Activated CD4-positive, alpha-beta T cell treated with anti-CD3 and anti-CD28 coated beads, Interleukin-2, amount 10 ng/mL, durations not matched to agents 24 days and 14 days (primary cell): ENCODE measurements at places on chromosomes 5 and 9. TPM values are rescaled to one million over a fixed set of nuclear protein-coding genes. Genes with fewer than 3 reads are reported as not detected.

GRCh38 chr5:139474890-139475791 lies 4.3 kb downstream of the SMIM33 start:
- peaks cover 47% of the 10 kb centered on the region for H3K36me3 ChIP-seq
- H3K4me3 ChIP-seq = peak overlapping the region; percentile 78
- H3K27me3 ChIP-seq = no peaks in the 10 kb centered on the region
- H3K4me1 ChIP-seq = peaks cover 75% of the 10 kb centered on the region
- DNase-seq = peak; percentile 60

GRCh38 chr9:127789179-127789578 lies 3.3 kb downstream of the CDK9 start:
- no peak for DNase-seq
- H3K27me3 ChIP-seq = no peaks in the 10 kb centered on the region

- peaks cover 1% of the 10 kb centered on the region for H3K36me3 ChIP-seq
- DNase-seq = no peak
- peaks cover 38% of the 10 kb centered on the region for H3K27me3 ChIP-seq
- no peak overlapping the region for H3K4me3 ChIP-seq
- peaks cover 6% of the 10 kb centered on the region for H3K4me1 ChIP-seq
- H3K27ac ChIP-seq = no peak overlapping the region
Measured at GRCh38 chr9:127319366-127320114, 55.0 kb downstream of the GARNL3 start.

- H3K27ac ChIP-seq = no peak overlapping the region
- peaks cover 1% of the 10 kb centered on the region for H3K4me1 ChIP-seq
- peaks cover 4% of the 10 kb centered on the region for H3K27me3 ChIP-seq
- no peak for DNase-seq
- H3K4me3 ChIP-seq = no peak overlapping the region
- H3K36me3 ChIP-seq = no peaks in the 10 kb centered on the region
Measured at GRCh38 chr9:34158362-34158869, 20.4 kb upstream of the UBAP1 start.

GRCh38 chr5:174175716-174176268 lies 130.3 kb downstream of the NSG2 start:
- no peaks in the 10 kb centered on the region for H3K36me3 ChIP-seq
- no peaks in the 10 kb centered on the region for H3K4me1 ChIP-seq
- no peaks in the 10 kb centered on the region for H3K27me3 ChIP-seq
- no peak overlapping the region for H3K27ac ChIP-seq

The TRIM14 gene
- total RNA-seq = 47.3 and 47.8 TPM in 2 replicates

The SPATA31C1 gene
- total RNA-seq = not detected in 2 replicates

DNA sequence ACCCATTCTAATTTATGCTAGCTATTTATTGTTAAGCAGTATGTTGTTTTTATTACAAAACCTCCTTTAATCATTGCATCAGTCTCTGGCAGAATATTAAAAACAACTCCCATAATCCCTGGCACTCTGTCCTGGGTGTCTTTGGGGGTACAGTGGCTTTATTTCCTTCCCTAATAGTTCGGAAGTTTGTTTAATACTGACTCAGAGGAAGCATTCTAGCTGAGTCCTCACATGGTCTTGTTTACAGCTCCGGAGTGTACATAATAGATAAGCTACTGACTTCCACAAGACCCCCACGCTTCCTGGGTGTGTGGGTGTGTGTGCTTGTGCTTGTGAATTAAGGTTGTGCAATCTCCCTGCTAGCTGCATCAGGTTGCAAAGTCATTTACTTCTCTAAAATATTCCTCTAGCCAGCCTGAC lies 149.8 kb upstream of the CDKN2B start:
- H3K4me3 ChIP-seq = no peak overlapping the region
- H3K4me1 ChIP-seq = peaks cover 5% of the 10 kb centered on the region
- H3K36me3 ChIP-seq = no peaks in the 10 kb centered on the region
- H3K27me3 ChIP-seq = peaks cover 34% of the 10 kb centered on the region

- peaks cover 35% of the 10 kb centered on the region for H3K36me3 ChIP-seq
- H3K27me3 ChIP-seq = no peaks in the 10 kb centered on the region
- peak; percentile 96 for DNase-seq
- peak overlapping the region; percentile 100 for H3K27ac ChIP-seq
Measured at GRCh38 chr5:160467555-160468362, 46.1 kb downstream of the PTTG1 start.

- DNase-seq = peak; percentile 87
- no peaks in the 10 kb centered on the region for H3K27me3 ChIP-seq
- peaks cover 47% of the 10 kb centered on the region for H3K4me1 ChIP-seq
- H3K4me3 ChIP-seq = peak overlapping the region; percentile 56
- H3K27ac ChIP-seq = peak overlapping the region; percentile 76
Measured at GRCh38 chr9:92097997-92098482, 17.2 kb downstream of the SPTLC1 start.

The GPX8 gene
- total RNA-seq = not detected in 2 replicates

DNA sequence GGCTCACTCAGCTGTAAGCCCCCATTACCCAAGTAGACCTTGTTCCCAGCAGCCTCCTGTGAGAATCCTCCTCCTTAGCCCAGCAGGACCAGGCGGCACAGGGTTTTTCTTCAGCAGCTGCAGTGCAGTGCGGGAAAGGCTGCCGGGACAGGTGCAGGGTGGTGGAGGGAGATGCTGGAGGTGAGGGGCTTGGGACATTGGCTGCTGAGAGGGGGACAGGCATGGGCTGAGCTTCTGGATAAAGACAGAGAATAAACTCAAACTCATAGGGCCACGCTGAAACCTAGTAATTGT lies 174.7 kb downstream of the CACNA1B start:
- H3K27ac ChIP-seq = no peak overlapping the region
- no peak overlapping the region for H3K4me3 ChIP-seq
- no peaks in the 10 kb centered on the region for H3K36me3 ChIP-seq
- DNase-seq = no peak

The CEP120 gene
- total RNA-seq = 28.6 and 31.6 TPM in 2 replicates

The FOXD4L6 gene
- total RNA-seq = not detected in 2 replicates

- H3K4me3 ChIP-seq = no peak overlapping the region
- no peaks in the 10 kb centered on the region for H3K4me1 ChIP-seq
- H3K27me3 ChIP-seq = no peaks in the 10 kb centered on the region
- no peaks in the 10 kb centered on the region for H3K36me3 ChIP-seq
- DNase-seq = no peak
- no peak overlapping the region for H3K27ac ChIP-seq
Measured at GRCh38 chr9:121823451-121824169, 172.2 kb downstream of the DAB2IP start.

DNA sequence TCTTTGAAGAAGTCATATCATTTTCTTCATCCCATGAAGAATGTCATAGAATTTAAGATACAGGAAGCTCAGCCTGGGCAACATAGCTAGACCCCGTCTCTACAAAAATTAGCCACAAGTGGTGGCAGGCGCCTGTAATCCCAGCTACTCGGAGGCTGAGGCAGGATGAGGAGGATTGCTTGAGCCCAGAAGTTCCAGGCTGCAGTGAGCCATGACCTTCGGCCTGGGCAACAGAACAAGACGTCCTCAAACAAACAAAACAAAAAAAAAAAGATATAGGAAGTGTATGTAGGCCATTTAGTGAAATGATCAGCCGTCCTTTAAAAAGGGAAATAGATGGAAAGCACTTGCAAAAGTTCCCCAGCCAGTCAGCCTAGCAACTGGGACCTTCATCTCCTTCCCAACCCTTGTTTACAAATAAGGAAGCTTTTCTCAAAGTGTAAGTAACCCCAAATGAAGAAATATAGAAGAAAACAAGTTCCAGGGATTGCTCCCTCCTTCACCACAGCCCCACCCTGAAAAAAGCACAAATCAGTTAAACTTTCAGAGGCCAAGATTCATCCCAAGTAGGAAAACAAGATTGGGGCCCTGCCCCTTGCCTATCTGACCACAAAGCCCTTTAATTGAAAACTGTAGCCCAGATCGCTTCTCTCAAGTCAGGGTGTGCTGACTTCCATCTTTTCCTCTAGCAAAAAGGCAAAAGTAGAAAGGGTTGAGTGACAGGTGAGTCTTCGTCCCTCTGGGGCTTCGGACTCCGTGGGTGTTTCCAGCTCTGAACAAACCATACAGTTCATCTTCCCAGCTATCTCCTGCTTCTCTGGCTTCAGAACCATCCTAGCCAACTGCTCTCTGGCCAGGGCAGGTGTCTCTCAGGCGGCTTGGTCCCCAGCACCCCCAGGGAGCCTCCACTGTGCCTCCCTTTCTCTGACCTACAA lies 1.2 kb downstream of the SLC31A2 start:
- no peak for DNase-seq
- peaks cover 32% of the 10 kb centered on the region for H3K4me1 ChIP-seq
- peak overlapping the region; percentile 84 for H3K4me3 ChIP-seq

- no peaks in the 10 kb centered on the region for H3K27me3 ChIP-seq
- H3K4me1 ChIP-seq = no peaks in the 10 kb centered on the region
- H3K4me3 ChIP-seq = no peak overlapping the region
- no peaks in the 10 kb centered on the region for H3K36me3 ChIP-seq
- no peak for DNase-seq
Measured at GRCh38 chr9:79945495-79945894, 373.7 kb downstream of the TLE4 start.

GRCh38 chr5:167943343-167943742 lies 348.1 kb upstream of the WWC1 start:
- no peak overlapping the region for H3K27ac ChIP-seq
- no peaks in the 10 kb centered on the region for H3K27me3 ChIP-seq
- H3K4me1 ChIP-seq = no peaks in the 10 kb centered on the region
- no peaks in the 10 kb centered on the region for H3K36me3 ChIP-seq
- no peak for DNase-seq

The SURF6 gene
- 27.4 and 28.8 TPM in 2 replicates for total RNA-seq

GRCh38 chr5:168852329-168852728 lies 273.2 kb upstream of the PANK3 start:
- H3K36me3 ChIP-seq = no peaks in the 10 kb centered on the region
- peak overlapping the region; percentile 64 for H3K4me3 ChIP-seq
- peaks cover 19% of the 10 kb centered on the region for H3K4me1 ChIP-seq
- H3K27ac ChIP-seq = peak overlapping the region; percentile 84
- H3K27me3 ChIP-seq = peaks cover 19% of the 10 kb centered on the region

The DAP gene
- total RNA-seq = 54.5 and 54.9 TPM in 2 replicates

- no peak for DNase-seq
- no peak overlapping the region for H3K4me3 ChIP-seq
- H3K36me3 ChIP-seq = no peaks in the 10 kb centered on the region
- peaks cover 13% of the 10 kb centered on the region for H3K27me3 ChIP-seq
- H3K4me1 ChIP-seq = peaks cover 14% of the 10 kb centered on the region
Measured at GRCh38 chr5:10279925-10280720, 27.6 kb downstream of the CMBL start.

- H3K4me1 ChIP-seq = peaks cover 4% of the 10 kb centered on the region
- peak; percentile 77 for DNase-seq
- no peaks in the 10 kb centered on the region for H3K36me3 ChIP-seq
- H3K27ac ChIP-seq = no peak overlapping the region
- no peak overlapping the region for H3K4me3 ChIP-seq
- peaks cover 11% of the 10 kb centered on the region for H3K27me3 ChIP-seq
Measured at GRCh38 chr5:155943516-155944407, 383.2 kb upstream of the SGCD start.

The DDX4 gene
- 0.19 and 0.40 TPM in 2 replicates for total RNA-seq

DNA sequence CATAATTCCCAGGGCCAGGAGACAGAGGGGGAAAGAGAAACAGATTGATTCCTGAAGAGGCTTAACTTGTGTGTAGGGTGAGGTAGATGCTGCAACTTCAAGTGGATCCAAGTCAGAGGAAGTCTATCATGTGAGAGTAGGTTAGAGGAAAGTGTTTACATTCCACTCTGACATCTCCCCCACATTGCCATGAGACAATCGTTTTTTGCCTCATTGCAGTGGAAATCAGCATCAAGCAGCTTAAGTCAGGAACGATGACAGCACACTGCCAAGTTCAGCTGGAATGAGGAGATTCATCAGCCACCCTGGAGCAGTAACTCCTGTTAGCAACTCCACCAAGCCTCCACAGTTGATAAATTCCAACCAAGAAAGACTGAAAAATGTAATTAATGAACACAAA lies 689.7 kb upstream of the MEF2C start:
- no peaks in the 10 kb centered on the region for H3K27me3 ChIP-seq
- H3K4me3 ChIP-seq = no peak overlapping the region
- no peak for DNase-seq
- no peaks in the 10 kb centered on the region for H3K4me1 ChIP-seq
- no peak overlapping the region for H3K27ac ChIP-seq

GRCh38 chr5:180194410-180195345 lies 14.3 kb downstream of the RASGEF1C start:
- no peak overlapping the region for H3K27ac ChIP-seq
- H3K27me3 ChIP-seq = no peaks in the 10 kb centered on the region
- H3K4me3 ChIP-seq = no peak overlapping the region
- no peak for DNase-seq

GRCh38 chr9:78273761-78274160 lies 23.2 kb upstream of the PSAT1 start:
- DNase-seq = no peak
- H3K36me3 ChIP-seq = peaks cover 20% of the 10 kb centered on the region
- H3K27me3 ChIP-seq = no peaks in the 10 kb centered on the region
- no peak overlapping the region for H3K27ac ChIP-seq
- H3K4me1 ChIP-seq = no peaks in the 10 kb centered on the region

DNA sequence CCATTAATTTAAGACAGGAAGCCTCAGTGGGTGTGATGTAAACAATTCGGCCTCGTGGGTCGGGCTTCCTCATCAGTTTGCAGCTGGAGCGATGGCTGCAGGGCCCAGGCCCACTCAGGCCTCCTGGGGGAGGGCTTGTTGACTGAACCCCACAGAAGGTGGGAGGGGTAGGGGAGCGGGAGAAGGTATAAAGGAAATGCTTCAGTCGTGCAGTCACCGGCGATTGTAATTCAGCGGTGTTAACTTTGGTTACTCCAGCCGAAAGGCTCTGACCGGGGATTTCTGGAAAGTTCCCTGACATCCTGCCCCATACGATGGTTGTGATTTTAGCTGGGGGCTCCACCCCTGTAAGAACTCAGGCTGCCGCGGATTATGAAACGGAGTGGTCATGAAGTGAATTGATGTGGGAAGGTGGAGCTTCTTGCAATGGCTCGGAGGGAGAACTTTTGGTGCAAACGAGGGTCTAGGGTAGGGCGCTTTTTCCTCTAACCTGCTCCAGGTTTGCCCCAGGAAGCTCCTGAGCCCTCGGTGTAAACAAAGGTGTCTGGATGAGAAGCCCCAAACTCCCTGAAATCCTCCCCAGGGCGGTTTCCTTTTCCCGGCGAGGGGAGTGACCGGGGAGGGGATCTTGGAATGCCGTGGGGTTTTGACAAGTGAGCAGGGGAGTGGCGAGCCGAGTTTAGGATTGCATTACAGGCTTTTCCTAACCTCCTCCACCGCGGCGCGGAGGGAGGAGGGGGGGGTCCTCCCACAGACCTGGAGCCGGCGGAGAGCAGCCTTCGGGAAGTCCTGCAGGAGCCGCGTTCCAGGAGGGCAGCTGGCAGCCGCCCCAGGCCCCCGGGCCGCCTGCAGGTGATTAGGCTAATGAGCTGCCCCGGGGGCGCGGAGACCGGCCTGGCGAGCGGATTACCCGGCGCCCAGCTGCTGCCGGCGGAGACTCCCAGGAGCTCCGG lies 215.5 kb downstream of the PDZD2 start:
- H3K27me3 ChIP-seq = peaks cover 35% of the 10 kb centered on the region
- DNase-seq = no peak
- H3K36me3 ChIP-seq = peaks cover 3% of the 10 kb centered on the region
- peaks cover 15% of the 10 kb centered on the region for H3K4me1 ChIP-seq

DNA sequence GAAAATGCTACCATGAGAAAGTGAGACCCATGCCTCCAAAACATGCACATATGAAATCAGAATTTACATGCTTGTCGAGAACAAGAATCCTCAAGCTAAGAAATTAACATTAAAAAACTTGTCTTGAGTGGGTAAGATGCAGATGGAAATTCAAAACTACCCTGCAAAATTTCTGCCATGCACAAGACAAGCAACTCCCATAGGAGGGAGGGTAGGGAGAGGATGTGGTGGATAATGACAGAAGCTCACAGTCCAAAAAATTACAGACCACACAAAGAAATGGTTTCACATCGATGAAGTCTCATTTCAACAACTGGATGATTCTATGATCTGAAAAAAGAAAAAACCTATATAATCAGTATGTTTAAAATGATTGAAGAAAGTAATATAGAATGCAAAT lies 319.9 kb upstream of the PTGER4 start:
- peaks cover 6% of the 10 kb centered on the region for H3K4me1 ChIP-seq
- no peak overlapping the region for H3K27ac ChIP-seq
- no peak for DNase-seq
- no peak overlapping the region for H3K4me3 ChIP-seq
- peaks cover 7% of the 10 kb centered on the region for H3K36me3 ChIP-seq
- no peaks in the 10 kb centered on the region for H3K27me3 ChIP-seq
